ENCODE measurements at places on chromosomes 1 and 21. TPM values are rescaled to one million over a fixed set of nuclear protein-coding genes. Genes with fewer than 3 reads are reported as not detected.

BCAS2 gene
- total RNA-seq, result 23.9 TPM

NECTIN4 gene
- total RNA-seq, result 0.24 TPM

AHCYL1 gene
- 69.0 TPM for total RNA-seq

DNA sequence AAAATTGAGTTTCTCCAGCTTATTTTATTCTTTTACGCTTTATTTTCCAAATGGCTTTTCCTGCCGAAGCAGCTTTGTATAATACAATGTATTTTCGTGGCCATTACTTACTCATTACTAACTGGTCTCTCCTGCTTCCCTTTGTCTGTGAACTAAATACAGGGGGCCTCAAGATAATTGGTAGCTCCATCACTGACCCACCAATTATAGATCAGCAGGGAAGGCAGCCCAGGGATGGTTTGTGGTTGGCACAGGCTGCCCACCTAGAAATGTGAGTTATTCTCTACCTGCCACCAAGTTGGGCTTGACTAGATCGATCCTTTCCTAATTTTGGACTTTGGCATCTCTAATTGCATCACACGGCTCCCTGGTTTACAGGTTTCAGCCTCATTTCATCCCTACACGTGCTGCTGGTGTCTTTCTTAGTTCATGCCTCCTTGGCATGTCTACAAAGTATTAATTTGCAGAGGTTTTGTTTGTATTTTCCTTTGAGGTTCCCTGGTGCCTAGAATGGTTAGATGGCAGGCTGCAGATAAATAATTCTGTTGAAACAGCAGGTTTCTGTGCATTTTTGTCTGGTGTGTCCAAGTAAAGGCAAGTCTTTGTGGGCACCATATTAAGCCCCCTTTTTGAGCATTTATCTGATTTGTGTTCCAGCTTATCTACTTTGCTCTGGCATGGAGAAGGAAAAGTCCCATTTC is 35.2 kb downstream of the PEX14 start:
- no peak for DNase-seq

GRCh38 chr1:192787914-192788585 is 20.8 kb upstream of the RGS2 start:
- peak; percentile 54 for DNase-seq

All from aorta (tissue), 5 donors.